HFFc6 (cell line): ENCODE measurements at places on chromosomes 7 and 10.

GRCh38 chr7:118862740-118863139 lies 638.2 kb downstream of the ANKRD7 start:
- DNase-seq: no peak

DNA sequence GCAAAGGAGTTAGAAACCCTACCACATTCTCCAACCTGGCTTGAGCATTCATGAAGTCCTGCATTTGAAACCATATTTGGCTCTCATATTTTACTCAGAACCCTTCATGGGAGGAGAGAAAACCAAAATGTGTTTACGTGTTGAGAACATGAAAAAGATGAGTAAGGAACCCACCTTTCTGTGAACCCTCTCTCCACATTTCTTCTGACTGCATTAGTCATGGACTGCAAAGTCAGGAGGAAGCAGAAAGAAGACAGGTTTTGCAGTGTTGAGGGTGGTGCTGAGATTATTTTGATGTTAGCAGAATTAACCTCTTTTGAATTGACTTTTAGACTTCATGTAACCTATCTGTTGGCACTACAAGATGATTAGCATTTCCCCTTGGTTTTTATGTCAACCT lies 4.9 kb downstream of the IFIT1B start:
- no peak for DNase-seq

GRCh38 chr7:24829787-24830186 lies 72.5 kb upstream of the GSDME start:
- DNase-seq: no peak

- no peak for DNase-seq
These were observed 699.4 kb upstream of the GALNT17 start for GRCh38 chr7:70432567-70433001.

DNA sequence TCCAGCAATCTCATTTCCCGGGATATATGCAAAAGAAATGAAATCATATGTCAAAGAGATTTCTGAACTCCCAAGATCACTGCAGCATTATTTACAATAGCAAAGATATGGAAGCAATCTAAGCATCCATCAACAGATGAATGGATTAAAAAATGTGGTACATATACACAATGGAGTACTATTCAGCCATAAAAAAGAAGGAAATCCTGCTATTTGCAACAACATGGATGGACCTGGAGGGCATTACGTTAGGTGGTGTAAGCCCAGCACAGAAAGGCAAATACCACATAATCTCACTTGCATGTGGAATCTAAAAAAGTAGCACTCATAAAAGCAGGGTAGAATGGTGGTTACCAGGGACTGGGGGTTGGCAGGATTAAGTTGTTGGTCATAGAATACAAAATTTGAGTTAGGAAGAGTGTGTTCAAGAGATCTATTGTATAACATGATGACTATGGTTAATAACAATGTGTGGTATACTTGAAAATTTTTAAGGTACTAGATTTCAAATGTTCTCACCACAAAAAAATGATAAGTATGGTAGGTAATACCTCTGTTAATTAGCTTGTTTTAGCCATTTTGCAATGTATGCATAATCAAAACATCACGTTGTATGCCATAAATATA lies 32.9 kb upstream of the EIF5AL1 start:
- DNase-seq: no peak

DNA sequence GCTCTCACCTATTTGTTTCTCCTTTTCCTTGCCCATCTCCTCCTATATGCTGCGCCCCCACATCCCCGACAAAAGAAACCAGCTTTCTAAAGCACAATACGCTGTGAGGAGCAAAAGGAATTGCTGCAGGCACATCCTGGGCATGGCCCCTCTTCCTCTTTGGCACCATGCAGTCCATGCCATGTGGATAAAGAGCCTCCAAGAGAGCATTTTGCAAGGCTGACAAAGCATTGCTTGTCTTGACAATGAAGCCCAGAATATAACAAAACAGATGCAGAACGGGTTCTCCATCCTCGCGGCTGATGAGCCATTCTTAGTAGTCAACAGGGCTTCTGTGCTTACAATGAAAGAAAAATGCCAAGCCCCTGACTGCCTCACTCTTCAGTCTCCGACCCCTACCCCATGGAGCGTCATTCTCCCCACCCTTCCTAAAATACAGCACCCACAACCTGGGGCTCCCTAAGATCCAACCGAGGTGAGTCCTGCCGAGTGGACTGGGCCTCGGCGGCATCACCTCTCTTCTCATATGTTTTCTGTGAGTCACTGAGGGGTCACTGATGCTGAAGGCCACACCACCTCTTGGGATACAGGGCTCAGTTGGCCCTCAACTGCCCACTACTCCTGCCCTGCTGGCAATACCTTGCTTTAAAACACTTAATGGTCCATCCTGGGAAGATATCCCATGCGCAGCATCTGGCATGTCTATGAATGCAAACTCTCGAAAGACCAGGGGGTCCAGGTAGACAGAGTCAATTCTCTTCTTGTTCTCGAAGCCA lies 47.5 kb downstream of the GSDME start:
- DNase-seq: no peak

GRCh38 chr7:125516194-125516593 lies 586.6 kb upstream of the POT1 start:
- no peak for DNase-seq
